ENCODE measurements at places on chromosomes 12 and 14.

GRCh38 chr12:54711669-54712068 is 63.5 kb upstream of the DCD start:
- H3K27me3 ChIP-seq: no peaks in the 10 kb centered on the region
- no peak overlapping the region for H3K4me3 ChIP-seq
- no peaks in the 10 kb centered on the region for H3K4me1 ChIP-seq
- no peak overlapping the region for H3K27ac ChIP-seq

- no peaks in the 10 kb centered on the region for H3K4me1 ChIP-seq
- H3K36me3 ChIP-seq: no peaks in the 10 kb centered on the region
- H3K27ac ChIP-seq: no peak overlapping the region
- no peak for DNase-seq
Measured at GRCh38 chr14:61266891-61267740, 14.0 kb downstream of the TMEM30B start.

DNA sequence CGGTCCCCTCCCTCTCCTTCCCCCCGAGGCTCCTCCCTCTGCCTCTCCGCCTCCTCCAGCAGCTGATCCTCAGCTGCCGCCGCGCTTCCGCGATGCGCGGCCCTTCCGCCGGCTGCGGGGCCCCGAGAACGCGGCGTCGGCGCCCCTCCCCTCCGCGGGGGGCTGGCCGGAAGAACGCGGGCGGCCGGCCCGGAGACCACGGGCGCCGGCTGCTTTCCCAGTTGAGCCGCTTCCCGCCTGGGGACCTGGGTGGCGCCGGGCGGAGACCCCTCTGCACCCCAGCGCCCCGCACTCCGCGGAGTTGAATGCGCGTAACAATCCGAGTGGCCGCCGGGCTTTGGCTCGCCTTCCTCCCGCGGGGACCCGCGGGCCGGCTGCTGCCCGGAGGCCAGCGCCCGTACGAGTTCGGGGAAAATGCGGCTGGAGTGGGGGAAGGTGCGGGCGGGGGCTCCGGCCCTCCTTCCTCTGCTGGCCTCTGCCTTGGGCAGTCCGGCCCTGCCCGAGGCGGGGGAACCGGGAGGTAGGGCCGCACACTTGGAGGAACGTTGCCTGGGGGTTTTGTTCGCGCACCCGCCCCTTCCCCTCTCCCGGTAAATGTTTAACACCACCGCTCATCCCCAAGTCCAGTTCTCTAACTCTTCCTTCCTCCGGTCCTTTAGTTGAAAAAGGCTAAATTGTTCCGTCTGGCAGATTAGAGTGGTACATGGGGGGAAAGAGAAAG is 393 bp upstream of the DCAF5 start:
- no peaks in the 10 kb centered on the region for H3K36me3 ChIP-seq
- no peak overlapping the region for H3K27ac ChIP-seq
- H3K4me3 ChIP-seq: peak overlapping the region; percentile 72
- H3K27me3 ChIP-seq: peaks cover 3% of the 10 kb centered on the region

DNA sequence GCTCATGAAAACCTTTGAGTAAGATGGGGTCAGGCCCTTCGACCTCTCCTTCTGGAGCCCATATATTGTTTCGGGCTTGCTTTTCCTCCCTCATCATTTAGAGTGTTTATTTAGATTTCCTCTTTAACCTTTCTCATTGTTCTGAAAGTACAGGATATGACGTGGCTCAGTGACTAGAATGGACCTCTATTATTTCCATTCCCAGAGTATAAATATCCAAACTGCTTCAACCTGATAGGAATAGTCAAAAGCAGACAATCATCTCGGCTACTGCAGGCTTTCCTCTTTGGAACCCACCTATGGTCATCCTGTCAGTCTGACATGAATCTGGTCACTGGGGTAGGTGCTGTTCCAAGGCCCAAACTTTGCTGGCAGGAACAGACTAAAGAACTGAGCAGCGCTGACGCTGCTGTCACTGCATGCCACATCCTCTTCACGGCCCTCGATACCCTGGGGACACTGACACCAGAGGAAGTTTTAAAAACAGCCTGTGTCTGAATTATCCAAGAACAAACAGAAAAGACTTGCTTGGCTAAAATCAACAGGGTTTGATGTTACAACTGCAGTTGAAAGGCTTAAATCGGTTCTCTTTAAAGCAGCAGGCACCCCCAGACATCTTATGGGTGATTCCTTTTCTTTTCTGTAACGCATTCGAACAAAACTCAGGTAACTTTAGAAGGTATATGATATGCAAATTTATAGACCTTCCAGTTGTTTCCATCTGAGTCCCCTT is 5.0 kb upstream of the DDX47 start:
- 0 out of 2 replicates have a peak, but pooled peaks cover 2% of the 10 kb centered on the region for H3K4me1 ChIP-seq
- no peak overlapping the region for H3K4me3 ChIP-seq
- no peak overlapping the region for H3K27ac ChIP-seq
- no peak for DNase-seq

- DNase-seq: no peak
- H3K4me1 ChIP-seq: no peaks in the 10 kb centered on the region
- peaks cover 15% of the 10 kb centered on the region for H3K36me3 ChIP-seq
- H3K27ac ChIP-seq: no peak overlapping the region
- H3K27me3 ChIP-seq: no peaks in the 10 kb centered on the region
- H3K4me3 ChIP-seq: no peak overlapping the region
Measured at GRCh38 chr12:131845121-131845520, 16.9 kb downstream of the MMP17 start.

DNA sequence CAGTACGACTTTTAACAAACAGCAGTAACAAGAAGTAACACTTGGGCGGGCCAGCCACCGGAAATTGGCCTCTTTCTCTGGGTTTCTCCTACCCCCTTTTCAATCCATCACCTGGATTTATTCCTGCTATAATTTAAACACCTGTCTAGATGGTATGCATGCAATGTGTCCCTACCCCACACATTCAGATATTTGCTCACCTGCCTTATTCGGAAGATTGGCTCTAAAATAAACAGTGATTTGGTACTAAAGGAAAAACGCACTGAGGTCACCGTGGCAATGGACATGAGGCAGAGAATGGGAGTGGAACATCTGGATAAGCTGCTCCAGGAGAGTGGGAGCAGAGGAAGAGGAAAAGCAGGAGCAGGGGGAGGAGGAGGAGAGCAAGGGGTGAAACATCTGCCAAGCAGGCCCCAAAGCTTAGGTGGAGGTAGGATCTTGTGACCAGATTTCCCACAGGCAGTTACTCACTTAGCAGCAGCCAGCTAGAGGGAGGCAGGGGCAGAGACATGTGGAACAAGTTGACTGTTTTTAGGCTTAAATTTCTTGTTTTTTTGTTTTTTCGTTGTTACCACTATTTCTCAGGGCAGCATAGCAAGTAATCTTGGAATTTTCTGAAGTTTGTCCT is 150.9 kb downstream of the TTLL5 start:
- no peaks in the 10 kb centered on the region for H3K36me3 ChIP-seq
- no peaks in the 10 kb centered on the region for H3K27me3 ChIP-seq
- H3K27ac ChIP-seq: no peak overlapping the region
- H3K4me1 ChIP-seq: peaks cover 4% of the 10 kb centered on the region

GRCh38 chr12:88501972-88502938 is 78.0 kb downstream of the KITLG start:
- H3K4me3 ChIP-seq: no peak overlapping the region
- DNase-seq: no peak
- no peak overlapping the region for H3K27ac ChIP-seq
- no peaks in the 10 kb centered on the region for H3K27me3 ChIP-seq
- H3K4me1 ChIP-seq: no peaks in the 10 kb centered on the region

GRCh38 chr14:41378526-41378925 is 228.2 kb upstream of the LRFN5 start:
- no peaks in the 10 kb centered on the region for H3K27me3 ChIP-seq
- no peak overlapping the region for H3K4me3 ChIP-seq
- no peaks in the 10 kb centered on the region for H3K36me3 ChIP-seq
- H3K4me1 ChIP-seq: no peaks in the 10 kb centered on the region
- H3K27ac ChIP-seq: no peak overlapping the region
- DNase-seq: no peak

GRCh38 chr12:105084251-105085250 is at the start of gene ALDH1L2:
ALDH1L2 (minus strand) TSS chr12:105084458; CDS start chr12:105084436, 22 bp downstream.
- no peaks in the 10 kb centered on the region for H3K27me3 ChIP-seq
- DNase-seq: no peak
- peak within 1 kb of the TSS; percentile 31 for H3K4me3 ChIP-seq
- peaks cover 3% of the 10 kb centered on the region for H3K4me1 ChIP-seq
- H3K27ac ChIP-seq: no peak within 1 kb of the TSS

DNA sequence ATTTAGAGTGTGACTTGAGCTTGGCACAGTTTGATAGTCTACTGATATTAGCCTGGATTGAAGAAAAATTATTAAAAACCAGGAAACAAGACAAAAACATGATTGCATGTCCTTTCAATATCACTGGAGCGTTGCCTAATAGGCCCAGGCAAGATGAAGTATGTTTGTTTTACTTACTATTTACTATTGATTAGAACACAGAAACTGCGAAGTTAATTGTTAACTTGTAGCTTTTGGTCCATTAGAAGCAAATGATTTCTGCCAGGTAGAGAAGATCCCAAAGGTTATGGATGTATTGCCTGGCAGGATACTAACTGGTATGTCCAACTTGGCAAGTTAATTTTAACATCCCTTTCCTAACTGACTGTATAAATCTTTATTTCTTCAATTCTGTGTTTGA is 268.9 kb downstream of the ETNK1 start:
- no peak for DNase-seq
- H3K27ac ChIP-seq: no peak overlapping the region
- no peaks in the 10 kb centered on the region for H3K4me1 ChIP-seq
- no peaks in the 10 kb centered on the region for H3K27me3 ChIP-seq

DNA sequence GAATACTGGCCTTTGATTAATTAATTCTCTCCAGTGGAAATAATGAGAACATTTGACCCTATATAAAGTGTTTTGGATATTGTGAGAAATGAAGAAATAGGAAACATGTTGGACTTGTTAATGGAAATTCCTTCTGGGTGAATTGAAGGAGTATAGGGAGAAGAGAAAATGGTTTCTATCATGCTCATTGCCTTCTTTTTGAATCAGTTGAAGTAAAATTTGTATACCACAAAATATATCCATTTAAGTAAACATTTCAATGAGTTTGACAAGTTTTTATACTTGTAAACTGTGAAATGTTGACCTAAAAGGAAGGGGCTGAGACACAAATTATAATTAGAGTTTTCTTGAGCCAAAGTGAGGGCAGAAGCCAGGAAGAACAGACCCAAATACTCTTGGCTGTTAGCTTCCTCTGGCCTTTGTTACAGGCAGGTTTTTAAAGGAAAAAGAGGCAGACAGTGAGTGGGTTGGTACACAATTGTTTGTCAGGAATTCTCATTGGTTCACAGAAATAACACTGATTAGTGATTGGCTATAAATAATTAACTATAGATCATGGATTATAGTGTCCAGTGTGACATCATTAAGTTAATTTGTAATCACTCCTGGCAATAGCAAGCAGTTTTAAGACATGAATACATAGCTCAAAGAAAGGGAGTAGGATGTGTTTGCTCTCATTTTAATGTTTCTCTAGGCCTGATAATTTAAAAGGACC is 826 bp downstream of the ZNF705A start:
- H3K27me3 ChIP-seq: no peaks in the 10 kb centered on the region
- DNase-seq: no peak
- no peaks in the 10 kb centered on the region for H3K4me1 ChIP-seq
- H3K27ac ChIP-seq: no peak overlapping the region
- no peak overlapping the region for H3K4me3 ChIP-seq

GRCh38 chr14:94517641-94518257 is 8.5 kb upstream of the SERPINA12 start:
- H3K4me1 ChIP-seq: peaks cover 4% of the 10 kb centered on the region
- no peaks in the 10 kb centered on the region for H3K27me3 ChIP-seq
- no peak overlapping the region for H3K4me3 ChIP-seq
- no peaks in the 10 kb centered on the region for H3K36me3 ChIP-seq
- no peak overlapping the region for H3K27ac ChIP-seq

GRCh38 chr12:71945883-71946282 is 7.2 kb downstream of the TPH2 start:
- no peaks in the 10 kb centered on the region for H3K36me3 ChIP-seq
- no peak overlapping the region for H3K4me3 ChIP-seq

GRCh38 chr12:67646775-67647174 is 1.8 kb upstream of the DYRK2 start:
- no peaks in the 10 kb centered on the region for H3K27me3 ChIP-seq
- no peak overlapping the region for H3K4me3 ChIP-seq
- H3K4me1 ChIP-seq: peaks cover 4% of the 10 kb centered on the region
- no peak for DNase-seq
- H3K36me3 ChIP-seq: no peaks in the 10 kb centered on the region

- no peaks in the 10 kb centered on the region for H3K36me3 ChIP-seq
- no peak overlapping the region for H3K4me3 ChIP-seq
- no peaks in the 10 kb centered on the region for H3K27me3 ChIP-seq
- DNase-seq: peak; percentile 16
- no peak overlapping the region for H3K27ac ChIP-seq
- H3K4me1 ChIP-seq: no peaks in the 10 kb centered on the region
Measured at GRCh38 chr14:47917344-47917954, 242.0 kb upstream of the MDGA2 start.

- no peaks in the 10 kb centered on the region for H3K27me3 ChIP-seq
- H3K36me3 ChIP-seq: no peaks in the 10 kb centered on the region
- no peak overlapping the region for H3K4me3 ChIP-seq
- DNase-seq: no peak
- no peak overlapping the region for H3K27ac ChIP-seq
Measured at GRCh38 chr12:34287437-34287836, 265.1 kb downstream of the ALG10 start.

DNA sequence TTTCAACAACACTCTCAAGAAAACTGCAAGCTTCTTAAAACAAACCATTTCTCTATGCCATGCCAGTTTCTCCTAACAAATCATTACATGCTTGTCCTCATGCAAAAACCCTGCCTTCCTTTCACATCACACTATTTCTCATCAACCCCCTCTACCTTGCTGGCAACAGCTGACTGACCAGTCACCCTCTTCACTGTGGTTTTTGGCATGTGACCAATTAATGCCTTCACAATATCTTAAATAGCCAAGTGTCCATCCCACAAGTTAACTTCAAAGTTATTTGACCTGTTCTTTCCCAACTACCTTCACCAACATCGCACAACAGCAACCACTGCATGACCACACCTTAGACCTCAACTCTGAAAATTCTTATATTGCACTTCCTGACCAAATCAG is 159.6 kb downstream of the CEP128 start:
- no peaks in the 10 kb centered on the region for H3K36me3 ChIP-seq
- H3K4me1 ChIP-seq: no peaks in the 10 kb centered on the region
- H3K4me3 ChIP-seq: no peak overlapping the region

GRCh38 chr14:89736881-89737280 is 217.6 kb downstream of the EFCAB11 start:
- no peaks in the 10 kb centered on the region for H3K36me3 ChIP-seq
- H3K4me1 ChIP-seq: no peaks in the 10 kb centered on the region
- DNase-seq: no peak
- no peak overlapping the region for H3K4me3 ChIP-seq

Data from iPS DF 6.9 (cell line).